ENCODE measurements at places on chromosomes 1 and 21.

DNA sequence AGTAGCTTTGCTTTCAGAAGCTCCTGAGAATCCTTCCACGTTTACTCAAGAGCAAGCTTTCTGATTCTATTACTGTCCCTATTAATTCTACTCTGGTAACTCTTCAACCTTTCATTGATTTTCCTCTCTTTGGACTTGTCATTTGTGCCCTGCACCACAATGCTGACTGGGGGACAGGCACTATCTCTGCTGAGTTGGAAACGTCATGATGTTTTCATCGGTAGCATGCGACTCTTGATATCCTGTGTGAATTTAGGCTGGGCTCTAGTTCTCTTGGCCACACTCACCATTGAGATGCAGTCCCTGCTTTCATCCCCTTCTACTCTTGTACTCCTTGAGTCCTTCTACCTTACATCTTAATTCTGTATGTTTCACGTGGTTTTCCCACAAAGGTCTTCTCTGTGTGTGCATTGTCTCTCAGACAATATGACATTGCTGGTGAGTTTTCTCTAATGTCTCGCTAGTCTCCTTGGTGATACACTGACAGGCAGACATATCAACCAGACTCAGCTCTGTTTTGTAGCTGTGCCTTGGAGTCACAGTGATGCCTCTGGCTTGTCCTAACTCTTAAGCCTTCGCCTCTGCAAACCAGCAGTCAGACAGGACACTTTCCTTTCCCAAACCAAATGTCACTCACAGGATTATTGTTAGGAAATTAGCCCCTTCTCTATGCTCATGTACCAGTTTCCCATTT is 223.6 kb upstream of the ADGRL2 start:
- no peak for DNase-seq

GRCh38 chr1:110210604-110211495 is 736 bp downstream of the KCNC4 start:
- DNase-seq: peak; percentile 31

GRCh38 chr1:195754303-195754702 is 853.9 kb downstream of the KCNT2 start:
- no peak for DNase-seq

GRCh38 chr1:230913496-230913895 is 45.2 kb upstream of the C1orf198 start:
- no peak for DNase-seq

GRCh38 chr1:226033582-226033981 is 28.9 kb upstream of the H3-3A start:
- DNase-seq: no peak

DNA sequence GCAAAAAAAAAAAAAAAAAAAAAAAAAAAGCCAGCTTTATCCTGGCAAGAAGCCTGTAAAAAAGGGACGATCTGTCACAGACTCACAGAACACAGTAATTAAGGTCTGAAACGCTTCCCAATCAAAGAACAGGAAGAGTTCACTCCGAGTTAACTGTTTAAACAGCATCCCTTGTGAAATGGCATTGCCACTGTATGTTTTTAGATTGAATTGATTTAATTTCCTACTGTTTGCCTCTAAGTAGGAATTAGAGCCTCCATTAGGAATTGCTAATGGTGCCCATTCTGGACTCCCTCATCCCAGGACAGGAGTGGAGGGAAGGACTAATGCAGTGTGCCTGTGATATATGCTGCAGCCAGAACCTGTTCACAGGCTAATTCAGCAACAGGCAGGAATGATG is 370.8 kb downstream of the RWDD3 start:
- DNase-seq: no peak

DNA sequence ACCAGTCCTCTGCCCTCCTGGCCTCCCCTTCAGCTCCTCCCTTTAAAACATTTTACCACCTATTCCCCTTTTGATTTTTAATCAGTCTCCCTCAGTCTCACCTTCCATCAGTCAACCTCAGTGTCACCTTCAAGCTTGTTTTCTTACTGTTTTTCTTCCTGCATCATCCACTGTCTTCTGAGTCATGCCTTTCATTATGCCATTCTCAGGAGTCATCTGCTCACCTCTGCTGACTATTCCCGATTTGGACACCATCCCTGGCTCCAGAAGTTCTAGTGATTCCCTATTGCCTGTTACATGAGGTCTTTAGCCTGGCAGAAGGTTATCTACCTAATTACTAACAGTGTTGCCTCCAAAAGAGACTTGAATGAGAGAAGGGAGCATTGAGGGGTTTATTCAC is 23.9 kb downstream of the NFASC start:
- DNase-seq: no peak

DNA sequence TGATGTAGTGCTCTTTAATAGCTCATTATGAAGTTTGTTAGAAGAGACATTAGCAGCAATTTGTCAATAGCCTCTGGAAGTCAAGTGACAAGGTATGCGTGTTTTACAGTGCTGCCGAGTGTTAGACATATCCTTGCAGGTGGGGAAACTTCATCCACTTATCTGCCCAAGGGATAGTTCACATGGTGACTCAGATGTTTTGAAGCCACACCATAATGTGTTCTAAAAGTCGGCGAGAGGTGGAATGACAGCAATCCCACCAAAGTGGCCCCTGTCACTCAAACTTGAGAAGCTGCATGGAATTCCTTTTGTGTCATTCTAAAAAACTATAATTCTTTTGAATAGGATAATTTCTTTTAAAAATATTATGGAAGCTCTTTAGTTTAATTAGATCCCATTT is 98.1 kb downstream of the RUNX1 start:
- DNase-seq: no peak

DNA sequence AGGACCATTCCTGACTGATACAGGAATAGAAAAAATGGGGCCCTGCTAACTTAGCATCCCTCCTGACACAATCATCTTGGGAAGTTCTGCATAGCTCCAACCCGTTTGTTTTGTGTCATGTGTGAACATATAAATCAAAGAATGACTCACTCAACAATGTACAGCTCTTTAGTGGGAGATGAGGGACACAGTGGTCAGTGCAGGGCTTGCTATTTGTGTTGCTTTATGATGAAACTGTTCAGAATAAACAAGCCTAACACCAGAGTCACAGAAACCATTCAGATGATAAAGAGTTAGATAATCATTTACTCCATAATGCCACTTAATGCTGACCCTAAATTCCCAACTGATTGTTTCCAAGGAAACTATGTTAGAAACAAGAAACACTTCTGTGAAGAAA is 154.2 kb upstream of the ZNHIT6 start:
- DNase-seq: no peak

DNA sequence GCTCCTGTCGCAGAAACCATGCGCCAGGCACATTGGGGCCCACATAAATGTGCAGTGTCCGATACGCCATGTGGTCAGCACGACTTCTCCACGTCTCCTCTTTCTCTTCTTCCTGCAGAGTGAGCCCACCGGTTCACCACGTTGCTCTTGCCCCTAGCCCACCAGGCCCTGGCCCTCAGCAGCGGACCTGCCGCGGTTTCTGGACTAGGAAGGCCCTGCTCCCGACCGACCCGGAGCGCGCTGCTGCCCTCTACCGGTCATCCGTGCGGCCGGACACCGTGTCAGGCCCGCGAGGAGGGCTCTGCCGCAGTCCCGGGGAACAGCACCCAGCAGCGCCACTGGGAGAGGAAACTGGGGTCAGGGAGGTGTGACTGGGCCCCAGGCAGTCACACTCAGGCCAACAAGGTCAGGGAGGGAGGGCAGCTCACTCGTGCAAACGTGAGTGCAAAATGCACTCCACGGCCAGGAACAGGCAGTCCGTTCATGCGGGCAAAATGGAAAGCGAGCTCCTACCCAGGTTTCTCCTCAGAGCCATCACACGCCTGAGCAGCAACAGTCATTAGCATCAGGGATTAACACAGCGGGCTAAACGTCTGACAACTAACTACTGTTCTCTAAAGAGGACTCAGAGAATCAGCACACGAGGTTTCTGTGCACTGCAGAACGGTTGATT is 13.7 kb downstream of the TLR5 start:
- DNase-seq: peak; percentile 33

GRCh38 chr1:209587789-209588188 is 4.3 kb downstream of the CAMK1G start:
- DNase-seq: no peak

DNA sequence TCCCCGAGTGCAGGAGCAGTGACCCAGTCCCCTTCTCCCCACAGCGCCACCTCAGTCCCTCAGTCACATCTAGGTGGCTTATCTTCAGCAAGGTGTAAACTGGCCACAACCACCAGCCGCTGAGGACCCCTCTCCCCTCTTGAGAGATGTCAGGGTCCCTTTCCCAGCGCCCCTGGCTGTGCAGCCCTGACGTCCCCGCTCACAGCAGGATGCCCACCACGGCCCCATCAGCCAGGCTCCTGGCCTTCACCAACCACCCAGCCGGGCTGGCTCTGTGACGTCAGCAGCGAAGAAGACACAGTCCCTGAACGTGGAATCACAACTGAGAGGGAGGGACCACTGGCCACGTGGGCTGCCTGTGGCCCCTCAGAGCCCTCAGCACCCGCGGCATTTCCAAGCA is 249.4 kb downstream of the NPHP4 start:
- no peak for DNase-seq

DNA sequence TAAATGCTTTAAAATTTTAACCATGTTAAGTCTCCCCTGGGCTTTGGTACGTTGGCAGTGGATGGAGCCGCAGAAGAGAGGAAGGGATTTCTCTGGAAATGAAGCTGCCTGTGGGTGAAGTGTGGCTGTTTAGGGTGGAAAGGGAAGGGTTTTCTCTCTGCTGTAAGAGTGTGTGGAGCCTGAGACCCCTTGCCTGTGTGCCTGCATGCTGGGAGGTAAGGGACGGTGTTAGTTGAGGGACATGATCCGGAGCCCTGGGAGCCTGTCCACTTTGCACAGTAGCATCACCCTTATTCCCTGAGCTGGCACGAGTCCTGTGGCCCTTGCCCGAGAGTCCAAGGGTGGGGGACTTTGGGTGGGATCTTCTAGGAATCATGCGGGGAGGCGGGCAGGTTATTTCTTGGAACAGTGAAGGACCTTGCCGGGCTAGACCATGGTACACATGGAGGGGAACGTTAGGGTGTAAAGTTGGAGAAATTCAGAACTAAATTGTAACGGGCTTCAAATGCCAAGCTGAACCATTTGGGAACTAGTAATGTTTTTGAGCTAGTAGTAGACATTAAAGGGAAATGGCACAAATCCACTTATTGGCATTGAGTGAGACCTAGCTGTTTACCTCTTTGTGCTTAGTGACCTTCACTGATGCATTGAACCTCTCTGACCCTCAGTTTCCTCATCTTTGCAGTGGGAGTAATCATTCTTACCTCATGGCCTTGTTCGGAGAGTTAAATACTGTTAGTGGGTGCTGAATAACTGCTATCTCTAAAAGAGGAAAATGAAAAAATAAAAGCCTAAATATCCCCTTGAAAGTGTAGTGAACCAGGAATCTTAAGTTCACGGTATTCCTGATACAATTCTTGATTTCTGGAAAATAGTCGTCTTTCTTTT is 3.5 kb downstream of the GALNT2 start:
- DNase-seq: no peak

GRCh38 chr1:20126041-20126805 is 6.9 kb upstream of the PLA2G2D start:
- DNase-seq: no peak

DNA sequence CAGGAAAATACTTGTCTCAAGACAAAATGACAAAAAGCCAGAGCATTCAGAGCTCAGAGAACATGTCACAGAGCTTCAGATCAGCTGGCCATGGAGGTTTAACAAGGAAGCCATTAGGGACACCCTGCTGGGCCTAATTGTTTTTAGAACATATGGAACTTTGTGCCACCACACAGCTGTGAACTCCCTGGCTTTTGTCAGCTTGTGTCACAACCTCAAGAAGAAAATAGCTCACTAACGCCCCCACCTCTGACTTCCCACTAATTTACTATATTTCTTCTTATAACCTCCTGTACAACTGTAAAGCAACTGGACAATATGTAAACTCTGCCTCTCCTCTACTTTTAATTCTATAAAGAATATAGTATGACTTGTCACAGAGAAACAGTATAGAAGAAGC is 21.0 kb upstream of the TDRD10 start:
- no peak for DNase-seq

GRCh38 chr1:98920441-98921110 is 84.1 kb downstream of the PLPPR5 start:
- DNase-seq: no peak
